ENCODE measurements at places on chromosomes 4 and X.

DNA sequence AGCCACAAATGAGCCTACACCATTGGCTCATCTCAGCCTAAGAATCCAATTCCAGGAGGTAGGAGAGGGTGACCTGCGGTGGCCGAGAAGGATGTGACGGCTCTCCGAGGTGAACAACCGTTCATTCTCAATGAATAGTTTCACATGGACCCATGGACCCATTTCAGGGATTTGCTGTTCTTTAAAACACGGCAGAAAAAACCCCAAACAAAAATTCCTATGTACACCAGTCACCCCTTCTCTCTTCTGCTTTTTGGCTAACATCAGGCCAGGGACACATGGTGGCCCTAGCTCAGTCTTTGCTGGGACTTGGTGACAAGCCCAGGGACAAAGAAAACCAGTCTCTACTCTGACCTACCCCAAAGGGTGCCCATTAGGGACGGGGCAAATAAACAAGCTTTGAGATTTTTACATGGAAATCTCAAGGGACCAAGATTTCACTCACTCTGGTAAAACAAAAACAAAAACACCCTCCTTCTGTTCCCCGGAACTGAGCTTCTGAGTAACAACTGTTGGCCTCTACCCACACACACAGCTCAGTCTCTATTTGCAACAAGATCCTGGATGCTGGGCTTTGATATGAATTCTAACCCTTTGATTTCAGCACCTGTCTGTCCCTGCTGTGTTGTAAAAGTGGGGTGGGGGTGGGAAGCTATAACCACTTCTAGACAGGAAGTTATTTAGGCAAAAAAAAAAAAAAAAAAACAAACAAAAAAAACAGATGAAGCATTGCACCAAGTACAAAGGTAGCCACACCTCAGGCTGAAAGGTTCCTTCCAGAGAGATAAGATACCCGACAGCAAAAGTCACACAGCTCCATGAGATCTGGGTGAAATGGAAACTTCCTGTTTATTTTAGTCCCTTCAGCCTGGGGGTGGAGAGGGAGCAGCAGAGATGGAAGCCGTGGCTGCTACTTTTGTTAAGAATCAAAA lies 49.0 kb downstream of the DDX3X start:
- peak; percentile 15 for DNase-seq

- no peak for DNase-seq
Measured at GRCh38 chrX:25858273-25858880, 279.8 kb upstream of the MAGEB18 start.

- no peak for DNase-seq
Measured at GRCh38 chrX:17839269-17839668, 21.8 kb downstream of the RAI2 start.

GRCh38 chrX:108347800-108348199 lies 90.4 kb downstream of the COL4A6 start:
- DNase-seq = no peak

- peak; percentile 48 for DNase-seq
Measured at GRCh38 chrX:1564750-1565683, 26.4 kb upstream of the AKAP17A start.

- no peak for DNase-seq
Measured at GRCh38 chrX:47683829-47684205, 24.8 kb upstream of the UXT start.

DNA sequence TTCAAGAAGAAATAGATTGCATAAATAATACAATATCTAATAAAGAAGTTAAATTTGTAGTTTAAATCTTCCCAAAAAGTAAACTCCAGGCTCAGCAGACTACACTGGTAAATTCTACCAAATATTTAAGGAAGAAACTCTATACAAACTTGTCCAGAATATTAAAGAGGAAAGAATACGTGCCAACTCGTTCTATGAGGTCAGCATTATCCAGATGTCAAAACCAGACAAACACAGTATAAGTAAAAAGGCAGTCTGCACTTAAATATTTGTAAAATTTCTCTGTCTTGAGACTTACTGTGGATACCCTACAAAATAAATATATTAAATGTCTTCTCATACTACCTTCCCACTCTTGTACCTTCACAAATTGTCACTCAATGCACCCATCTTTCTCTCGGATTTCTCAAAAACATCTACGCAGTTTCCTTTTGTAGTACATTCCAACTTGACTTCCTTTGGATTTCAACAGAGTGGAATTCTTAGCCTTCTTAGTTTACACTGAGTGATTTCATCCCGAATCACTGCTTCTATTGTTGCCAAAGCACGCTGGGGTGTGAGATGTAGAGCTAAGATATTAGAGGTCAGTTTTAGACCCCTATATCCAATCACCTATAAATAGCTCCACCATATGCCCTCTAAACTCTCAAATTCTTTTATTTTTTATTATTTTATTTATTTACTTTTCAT lies 71.6 kb upstream of the MAB21L2 start:
- no peak for DNase-seq

- no peak for DNase-seq
Measured at GRCh38 chr4:70749313-70749712, 27.5 kb downstream of the RUFY3 start.

GRCh38 chr4:110198435-110199416 lies at the start of gene ELOVL6:
TSS of gene ELOVL6 (minus strand) at chr4:110198615. CDS start at chr4:110198335, 280 bp downstream.
- DNase-seq = peak; percentile 93

- DNase-seq = no peak
Measured at GRCh38 chr4:95049551-95050233, 291.9 kb downstream of the BMPR1B start.

DNA sequence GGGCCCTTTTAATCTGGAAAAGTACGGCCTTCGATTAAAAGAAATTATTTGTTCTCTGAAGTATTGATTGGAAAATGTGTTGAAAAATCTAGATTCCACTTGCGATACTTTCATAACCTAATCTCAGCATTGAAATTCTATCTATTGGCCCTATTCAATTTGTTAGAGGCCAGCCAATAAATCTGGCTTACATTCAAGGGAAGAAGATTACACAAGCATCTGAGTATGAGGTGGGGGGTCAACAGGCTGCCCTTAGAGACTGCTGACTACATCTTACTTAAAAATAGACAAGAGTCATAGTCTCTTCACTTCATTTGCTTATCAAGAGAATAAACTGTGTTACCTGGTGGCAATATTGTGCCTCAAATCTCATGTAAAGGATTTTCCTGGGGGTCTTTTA lies 248.0 kb upstream of the KCNIP4 start:
- no peak for DNase-seq

DNA sequence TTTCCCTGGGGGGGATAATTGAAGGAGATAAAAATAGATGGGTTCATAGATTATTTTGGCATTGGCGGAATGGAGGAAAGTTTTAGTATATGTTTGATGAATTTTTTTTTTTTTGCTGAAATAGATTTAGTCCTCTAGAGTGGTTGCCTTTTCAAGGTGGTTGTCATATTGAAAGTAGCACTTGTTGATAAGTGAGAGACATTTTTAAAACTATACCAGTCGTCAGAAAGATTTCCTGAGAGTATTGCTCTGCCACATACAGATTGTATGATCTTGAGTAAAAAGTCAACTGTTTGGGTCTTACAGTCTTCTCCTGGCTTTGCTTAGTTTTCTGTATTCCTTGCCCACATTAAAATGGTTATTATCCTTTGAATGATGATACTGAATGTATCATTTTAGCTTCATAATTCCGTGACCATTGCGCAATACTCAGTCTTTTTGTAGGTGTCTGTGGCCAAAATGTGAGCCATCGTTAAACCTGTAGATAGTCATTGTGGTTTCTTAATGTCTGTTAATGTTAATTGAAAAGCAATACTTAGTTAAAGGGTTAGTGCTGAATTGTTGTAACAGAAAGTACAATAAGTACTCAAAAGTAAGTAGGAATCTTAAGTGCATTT lies 7.1 kb downstream of the SMARCAD1 start:
- DNase-seq = no peak
